ENCODE measurements at places on chromosomes 4 and X.

DNA sequence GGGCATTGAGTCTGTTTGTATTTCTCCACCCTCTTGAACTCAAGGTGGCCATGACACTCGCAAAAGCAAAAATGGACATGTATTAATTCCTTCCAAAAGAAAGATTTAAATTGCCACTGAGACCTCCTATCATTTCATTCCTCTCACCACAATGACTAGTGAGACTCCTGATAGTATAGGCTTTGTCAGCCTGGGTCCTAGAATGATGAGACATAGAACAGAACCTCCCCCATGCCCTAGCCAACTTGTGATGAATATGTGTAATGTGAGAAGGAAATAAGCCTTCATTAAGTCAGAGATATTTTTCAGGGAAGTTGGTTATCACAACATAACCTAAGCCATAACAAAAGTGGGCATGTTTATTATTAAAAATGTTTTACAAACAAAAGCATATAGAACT is 62.5 kb downstream of the ASB9 start:
- no peak for DNase-seq

GRCh38 chr4:79687006-79687405 is 279.0 kb upstream of the GK2 start:
- no peak for DNase-seq

DNA sequence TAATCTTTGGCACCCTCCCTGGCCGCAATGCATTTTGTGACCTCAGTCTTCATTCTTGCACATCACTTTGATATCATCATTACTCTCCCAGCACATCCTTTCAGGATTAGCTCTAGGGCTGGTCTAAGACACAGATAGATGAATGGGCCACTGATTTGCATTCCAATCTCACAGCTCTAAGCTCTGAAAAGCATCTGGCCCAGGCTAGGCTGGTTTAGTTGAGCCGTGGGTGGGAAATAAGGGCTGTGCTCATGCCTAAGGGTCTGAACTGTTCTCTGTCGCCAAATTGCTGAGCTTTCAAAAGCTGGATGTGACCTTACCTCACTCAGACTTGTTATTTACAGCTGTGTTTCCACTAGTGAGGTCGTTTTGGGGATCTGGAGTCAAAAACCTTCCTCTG is 30.0 kb upstream of the SLC9A7 start:
- no peak for DNase-seq

- no peak for DNase-seq
These were observed 373.6 kb downstream of the MID1IP1 start for GRCh38 chrX:39174772-39175417.

DNA sequence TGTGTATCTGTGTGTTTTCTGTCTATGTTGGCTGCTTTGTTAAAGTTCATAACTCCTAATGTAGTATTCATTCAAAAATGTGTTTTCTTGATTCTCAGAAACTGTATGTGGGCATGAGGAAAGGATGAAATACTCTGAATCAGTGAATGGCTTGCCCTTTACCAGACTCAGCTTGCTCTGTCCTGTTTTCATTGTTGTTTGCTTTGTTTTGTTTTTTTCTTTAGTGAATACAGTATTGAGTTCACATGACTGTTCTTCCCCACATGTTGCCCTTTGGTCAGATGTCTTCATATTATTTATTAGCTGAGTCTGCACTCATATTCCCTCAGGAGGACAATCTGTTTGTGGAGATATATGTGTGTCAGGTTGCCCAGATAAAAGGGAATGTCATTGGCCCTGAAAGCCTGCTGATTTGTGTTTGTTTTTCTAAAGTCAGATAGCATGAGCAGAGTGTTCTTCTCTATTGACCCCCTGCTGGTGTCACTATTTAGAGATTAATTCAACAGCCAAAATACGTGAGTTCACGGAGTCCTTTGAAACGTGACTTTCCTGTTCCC is 1184.4 kb downstream of the RPA4 start:
- DNase-seq: no peak

GRCh38 chrX:30085571-30085970 is 129.8 kb upstream of the MAGEB2 start:
- no peak for DNase-seq

- DNase-seq: no peak
These were observed 469.0 kb upstream of the MAGEB2 start for GRCh38 chrX:29746326-29746725.
